ENCODE measurements at places on chromosomes 7 and 10. TPM values are rescaled to one million over a fixed set of nuclear protein-coding genes. Genes with fewer than 3 reads are reported as not detected.

DNA sequence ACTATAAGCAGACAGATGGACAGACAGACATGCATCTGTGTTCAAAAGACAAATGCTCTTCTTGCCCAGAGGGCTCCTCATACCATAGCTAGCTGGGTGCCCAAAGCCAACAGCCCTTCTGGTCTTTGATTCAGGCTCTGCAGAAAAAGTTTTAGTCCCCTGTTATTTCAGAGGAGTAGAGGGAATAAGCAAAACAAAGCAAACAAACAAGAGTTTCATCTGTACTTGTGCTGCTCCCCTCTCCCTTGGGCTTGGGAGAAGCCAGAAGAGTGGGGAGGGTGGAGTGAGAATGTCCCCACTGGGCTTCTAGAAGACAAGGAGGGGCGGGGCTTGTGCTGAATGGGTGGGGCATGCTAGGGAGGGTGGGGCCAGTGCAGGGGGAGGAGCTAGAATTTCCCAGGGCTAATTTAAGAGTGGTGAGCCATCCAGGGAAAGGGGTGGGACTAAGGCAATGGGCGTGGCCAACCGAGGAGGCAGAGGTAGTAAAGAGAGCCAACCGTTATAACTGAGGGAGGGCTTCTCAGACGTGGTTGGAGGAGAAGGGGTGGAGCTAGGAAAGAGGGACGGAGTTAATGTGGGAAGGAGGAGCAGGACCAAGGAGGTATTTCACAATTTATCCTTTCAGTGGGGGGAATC, 101.2 kb upstream of the MGMT start:
- H3K27ac ChIP-seq, result no peak overlapping the region
- no peak for DNase-seq
- H3K27me3 ChIP-seq, result no peaks in the 10 kb centered on the region
- no peaks in the 10 kb centered on the region for H3K4me1 ChIP-seq
- H3K4me3 ChIP-seq, result no peak overlapping the region
- H3K36me3 ChIP-seq, result no peaks in the 10 kb centered on the region

DNA sequence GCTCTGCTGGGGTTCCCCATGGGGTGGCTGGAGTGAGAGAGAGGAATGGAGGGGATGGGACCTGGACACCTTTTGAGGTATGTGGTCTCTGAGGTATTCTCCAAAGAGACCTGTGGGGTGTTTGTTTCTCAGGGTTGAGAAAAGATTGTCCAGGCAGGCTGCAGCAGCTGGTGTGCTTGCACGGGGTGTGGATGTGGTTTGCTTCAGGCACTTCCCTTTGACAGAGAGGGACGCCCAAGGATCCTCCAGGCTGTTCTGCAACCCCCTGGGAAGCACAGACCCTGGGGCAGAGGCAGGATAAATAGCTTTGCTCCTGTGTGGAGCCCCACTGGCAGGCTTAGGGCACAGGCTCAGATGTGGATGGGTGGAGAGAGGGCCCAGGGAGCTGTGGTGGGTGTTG, 115.1 kb upstream of the AGK start:
- no peaks in the 10 kb centered on the region for H3K27me3 ChIP-seq
- DNase-seq, result no peak
- H3K27ac ChIP-seq, result no peak overlapping the region
- H3K36me3 ChIP-seq, result no peaks in the 10 kb centered on the region
- H3K4me3 ChIP-seq, result no peak overlapping the region
- H3K4me1 ChIP-seq, result no peaks in the 10 kb centered on the region

- H3K4me1 ChIP-seq, result no peaks in the 10 kb centered on the region
- H3K27ac ChIP-seq, result no peak overlapping the region
- H3K36me3 ChIP-seq, result no peaks in the 10 kb centered on the region
- H3K27me3 ChIP-seq, result no peaks in the 10 kb centered on the region
Measured at GRCh38 chr10:70656489-70656888, 15.8 kb upstream of the ADAMTS14 start.

ZNF736 gene
- total RNA-seq, result 27.2 TPM

- H3K27me3 ChIP-seq, result no peaks in the 10 kb centered on the region
- no peaks in the 10 kb centered on the region for H3K36me3 ChIP-seq
- no peak overlapping the region for H3K4me3 ChIP-seq
- H3K4me1 ChIP-seq, result no peaks in the 10 kb centered on the region
- no peak for DNase-seq
- no peak overlapping the region for H3K27ac ChIP-seq
Measured at GRCh38 chr7:87310790-87311419, 34.6 kb upstream of the CROT start.

DNA sequence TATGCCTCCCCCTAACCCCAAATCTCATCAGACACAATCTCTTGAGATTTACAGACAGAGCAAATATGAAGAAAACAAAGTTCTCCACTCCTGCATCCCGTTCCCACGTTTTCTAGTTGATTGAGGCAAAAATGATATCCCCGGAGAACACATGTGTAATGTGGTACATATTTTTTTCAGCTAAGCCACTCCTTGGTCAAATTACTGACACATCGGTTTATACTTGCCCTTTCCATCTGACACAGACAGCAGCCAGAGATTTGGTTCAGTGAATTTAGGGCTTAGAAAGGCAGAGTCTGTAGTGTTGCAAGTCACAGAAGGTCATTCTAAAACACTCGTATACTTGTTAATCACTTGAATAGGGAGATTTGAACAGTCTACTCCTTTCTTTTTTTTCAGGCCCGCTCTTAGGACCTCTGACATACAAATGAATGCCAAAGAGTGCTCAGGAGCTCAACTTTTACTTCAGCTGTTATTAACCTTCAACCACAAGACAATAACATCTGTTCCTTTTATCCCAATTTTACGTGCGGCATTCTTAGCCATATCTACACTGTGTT, 1.8 kb upstream of the DDX50 start:
- no peaks in the 10 kb centered on the region for H3K27me3 ChIP-seq
- no peak overlapping the region for H3K27ac ChIP-seq
- H3K36me3 ChIP-seq, result no peaks in the 10 kb centered on the region
- H3K4me1 ChIP-seq, result peaks cover 13% of the 10 kb centered on the region
- no peak overlapping the region for H3K4me3 ChIP-seq

Data from Peyer's patch (tissue), 4 donors.